HEK293T (cell line): ENCODE measurements at places on chromosomes 7 and 10.

DNA sequence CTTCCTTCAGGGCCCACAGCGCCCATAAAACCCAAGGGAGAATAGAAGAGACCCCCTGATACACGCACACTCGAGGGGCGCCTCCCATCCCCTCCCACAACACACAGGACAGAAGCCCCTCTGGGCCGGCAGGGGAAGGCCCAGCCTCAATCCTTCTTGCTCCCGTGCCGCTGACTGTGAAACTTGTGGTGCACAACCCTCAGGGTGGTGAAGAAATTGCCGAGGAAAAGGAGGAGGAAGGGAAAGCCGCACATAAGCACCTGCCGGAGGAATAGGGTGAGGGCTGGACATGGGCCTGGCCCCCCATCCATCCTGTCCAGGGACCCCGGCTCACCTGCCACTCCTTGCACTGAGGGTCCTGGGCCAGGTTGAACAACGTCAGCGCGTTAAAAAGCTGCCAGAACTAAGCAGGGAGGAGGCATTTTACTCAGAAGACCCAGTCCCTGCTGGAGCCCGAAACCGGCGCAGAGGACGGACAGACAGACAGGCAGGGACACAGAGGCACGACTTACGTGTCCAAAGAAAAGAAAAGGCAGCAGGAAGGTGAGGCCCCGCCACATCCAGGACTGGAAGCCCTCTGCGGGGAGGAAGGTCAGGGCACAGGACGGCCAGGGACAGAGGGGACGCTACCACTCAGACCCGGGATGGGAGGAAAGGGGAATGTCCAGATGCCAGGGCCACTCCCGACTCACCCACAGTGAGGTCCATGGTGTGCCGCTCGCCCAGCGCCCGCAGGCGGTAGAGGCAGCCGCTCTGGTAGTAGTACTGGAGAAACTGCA lies 7.2 kb downstream of the TMEM120A start:
- DNase-seq: no peak

GRCh38 chr10:70584909-70585544 lies 17.5 kb downstream of the PRF1 start:
- peak; percentile 60 for DNase-seq

- DNase-seq: no peak
Observed at GRCh38 chr10:119221666-119222065, 14.3 kb downstream of the GRK5 start.

DNA sequence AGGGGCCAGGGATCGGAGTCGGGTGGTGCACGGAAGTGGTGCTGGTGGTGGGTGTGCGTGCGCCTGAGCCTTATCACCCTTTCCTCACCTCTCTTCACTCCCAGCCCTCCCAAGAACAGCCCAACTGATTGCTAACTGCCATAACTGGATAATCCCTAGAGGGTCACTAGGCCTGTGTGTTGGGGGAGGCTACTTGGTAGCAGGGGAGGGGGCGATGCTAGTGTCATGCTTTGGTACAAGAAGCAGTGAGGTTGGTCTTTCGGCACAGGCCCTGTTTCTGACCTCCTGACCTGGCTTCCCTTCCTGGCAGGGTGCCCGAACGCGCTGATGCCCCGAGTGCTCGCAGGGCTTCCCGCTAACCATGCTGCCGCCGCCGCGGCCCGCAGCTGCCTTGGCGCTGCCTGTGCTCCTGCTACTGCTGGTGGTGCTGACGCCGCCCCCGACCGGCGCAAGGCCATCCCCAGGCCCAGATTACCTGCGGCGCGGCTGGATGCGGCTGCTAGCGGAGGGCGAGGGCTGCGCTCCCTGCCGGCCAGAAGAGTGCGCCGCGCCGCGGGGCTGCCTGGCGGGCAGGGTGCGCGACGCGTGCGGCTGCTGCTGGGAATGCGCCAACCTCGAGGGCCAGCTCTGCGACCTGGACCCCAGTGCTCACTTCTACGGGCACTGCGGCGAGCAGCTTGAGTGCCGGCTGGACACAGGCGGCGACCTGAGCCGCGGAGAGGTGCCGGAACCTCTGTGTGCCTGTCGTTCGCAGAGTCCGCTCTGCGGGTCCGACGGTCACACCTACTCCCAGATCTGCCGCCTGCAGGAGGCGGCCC lies 652 bp downstream of the KAZALD1 start:
- DNase-seq: peak; percentile 72

- no peak for DNase-seq
Observed at GRCh38 chr7:6294839-6295238, 22.4 kb upstream of the CYTH3 start.

DNA sequence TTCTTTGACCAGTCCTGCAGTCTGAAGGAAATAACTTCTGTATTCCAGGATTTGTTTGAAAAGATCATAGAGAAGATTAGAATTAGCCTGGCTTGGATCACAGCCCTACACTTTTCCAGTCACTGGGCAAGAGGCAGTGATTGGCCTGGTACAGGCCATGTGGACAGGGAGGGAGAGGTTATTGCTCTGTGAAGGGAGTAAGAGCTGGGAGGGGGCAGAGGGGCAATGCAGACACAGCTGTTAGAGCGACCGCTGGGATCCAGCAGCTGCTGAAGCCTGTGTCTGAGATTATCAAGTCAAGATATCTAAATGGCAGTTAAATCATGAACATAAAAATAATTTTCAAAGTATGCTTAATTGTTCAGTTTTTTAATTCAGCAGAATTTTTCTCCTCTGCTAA lies 257.3 kb downstream of the SDK1 start:
- no peak for DNase-seq

DNA sequence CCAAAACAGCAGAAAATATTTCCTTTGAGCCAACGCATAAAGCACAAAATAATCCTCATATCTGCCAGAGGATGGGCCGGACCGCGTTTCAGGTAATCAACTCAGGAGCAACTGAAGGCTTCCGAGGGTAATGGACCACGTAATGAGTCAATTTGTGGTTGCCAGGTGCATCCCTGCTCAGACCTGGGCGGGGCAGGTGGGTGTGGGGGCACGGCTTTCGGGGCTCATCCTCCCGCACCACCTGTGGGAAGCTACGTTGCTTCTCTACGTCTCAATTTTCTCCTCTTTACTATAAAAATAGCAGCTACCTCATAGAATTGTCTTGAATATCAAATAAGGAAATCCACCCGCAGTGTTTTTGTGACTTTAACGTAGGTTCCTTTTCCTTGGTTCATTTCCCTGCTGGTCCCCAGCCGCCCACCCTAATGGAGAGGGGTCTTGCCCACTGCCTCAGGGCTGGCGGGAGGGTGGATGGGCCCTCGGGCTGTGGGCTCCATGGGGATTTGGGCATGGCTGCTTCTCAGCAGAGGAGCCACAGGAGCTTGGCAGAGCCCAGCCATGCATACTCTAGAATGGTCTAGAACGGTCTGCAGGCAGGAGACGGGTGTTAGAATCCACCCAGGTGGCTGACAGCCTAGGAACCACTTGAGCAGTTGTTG lies 324.7 kb downstream of the ADARB2 start:
- DNase-seq: no peak

GRCh38 chr10:91879515-91880170 lies 29.6 kb downstream of the FGFBP3 start:
- DNase-seq: no peak

GRCh38 chr10:110208614-110209453 lies 1.4 kb downstream of the MXI1 start:
- no peak for DNase-seq

- peak; percentile 6 for DNase-seq
Observed at GRCh38 chr10:101162677-101163076, 31.6 kb downstream of the TLX1 start.

DNA sequence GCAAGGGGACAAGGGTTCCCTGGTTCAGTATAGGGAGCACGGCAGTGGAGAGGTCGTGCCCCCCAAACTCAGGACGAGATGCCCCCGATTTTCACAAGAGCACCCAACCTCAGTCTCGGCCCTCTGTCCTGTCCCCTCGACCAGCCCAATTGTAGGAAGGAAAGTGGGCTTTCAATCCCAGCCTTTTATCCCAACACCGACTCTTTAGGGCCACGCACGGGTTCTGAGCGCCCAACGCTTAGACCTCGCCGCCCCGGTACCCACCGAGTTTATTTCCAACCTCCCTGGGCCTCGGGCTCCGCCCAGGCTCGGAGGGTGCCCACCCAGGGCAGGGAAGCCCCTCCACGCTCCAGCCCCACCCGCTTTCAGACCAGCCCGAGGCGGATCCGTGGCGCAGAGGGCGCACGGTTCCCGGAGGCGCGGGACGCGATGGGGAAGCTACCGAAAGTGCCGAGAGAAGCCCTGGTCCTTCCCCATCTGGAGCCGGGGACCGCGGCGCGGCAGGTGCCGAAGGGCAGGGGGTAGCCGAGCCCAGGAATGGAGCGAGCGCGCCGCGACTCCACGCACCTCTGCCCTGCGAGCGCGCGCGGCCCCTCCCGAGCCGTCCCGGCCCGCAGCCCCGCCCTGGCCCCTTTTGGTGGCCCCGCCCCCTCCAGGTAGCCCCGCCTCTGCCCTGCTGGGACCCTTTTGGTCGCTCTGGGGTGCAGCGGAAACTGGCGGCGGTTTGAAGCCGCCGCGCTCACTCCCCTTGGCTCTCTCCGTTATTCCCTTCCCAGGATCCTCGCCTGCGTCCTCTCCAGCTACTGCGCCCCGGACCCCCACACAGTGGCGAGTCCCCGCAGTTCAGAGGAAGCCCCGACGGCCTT lies 20.4 kb downstream of the GRID2IP start:
- DNase-seq: peak; percentile 82

DNA sequence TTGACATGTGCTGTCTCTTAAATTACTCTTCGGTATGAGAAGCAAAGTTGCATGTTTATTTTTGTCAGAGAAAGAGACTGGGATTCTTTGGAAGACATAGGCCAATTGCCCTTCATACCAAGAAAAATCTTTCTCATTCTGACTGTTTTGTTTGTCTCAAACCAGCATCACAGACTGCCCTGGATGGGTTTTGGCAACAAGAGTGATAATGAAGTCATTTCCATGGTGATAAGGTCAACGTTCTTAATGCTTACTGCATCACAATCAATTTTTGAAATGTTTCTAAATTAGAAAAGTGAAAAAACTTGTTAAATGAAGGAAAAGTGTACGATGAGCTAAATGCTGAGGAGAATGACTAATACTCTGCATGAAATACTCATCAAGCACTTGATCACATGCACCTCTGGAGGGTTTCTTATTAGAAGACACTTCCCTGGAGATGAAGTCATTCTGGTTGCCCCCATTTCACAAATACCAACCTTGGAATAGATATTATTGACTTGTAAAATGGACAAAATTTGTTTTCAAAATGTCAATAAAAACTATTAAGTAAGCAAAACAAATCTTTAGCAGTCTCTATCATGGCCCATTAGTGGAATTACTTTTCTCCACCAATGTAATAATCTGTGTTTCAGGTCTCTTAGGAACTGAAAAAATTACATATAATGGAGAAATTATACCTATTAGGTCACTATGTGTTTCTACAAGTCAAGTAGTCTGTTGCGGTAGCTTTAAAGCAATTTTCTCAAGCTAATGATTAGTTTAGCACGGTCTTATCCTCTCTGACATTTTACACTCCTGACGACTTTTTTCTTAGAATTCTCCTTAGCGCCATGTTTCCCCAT lies 19.9 kb upstream of the SEC61G start:
- DNase-seq: no peak

DNA sequence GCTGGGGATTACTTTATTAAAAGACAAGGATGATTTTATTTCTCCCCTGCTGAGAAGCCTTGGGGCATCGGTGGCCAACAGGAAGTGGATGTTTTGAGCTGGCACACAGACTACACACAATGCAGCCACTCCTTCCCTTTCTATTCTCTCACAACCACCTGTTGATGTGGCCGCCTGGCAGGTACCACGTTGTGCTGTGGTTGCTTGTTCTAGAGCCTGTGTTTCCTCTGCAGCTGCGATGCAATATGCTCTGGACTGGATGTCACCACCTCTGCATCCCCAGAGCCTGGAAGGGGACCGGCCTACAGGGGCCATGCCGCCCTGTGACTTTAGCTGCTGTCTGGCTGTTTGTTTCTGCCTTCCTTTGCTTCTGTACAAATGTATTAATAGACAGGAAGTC lies 195.7 kb upstream of the CELF2 start:
- DNase-seq: no peak

- peak; percentile 89 for DNase-seq
Observed at GRCh38 chr10:100482181-100482833, 19.5 kb downstream of the WNT8B start.

GRCh38 chr7:11784769-11785536 lies 47.0 kb downstream of the THSD7A start:
- DNase-seq: no peak

- DNase-seq: no peak
Observed at GRCh38 chr10:23204773-23205172, 12.7 kb downstream of the PTF1A start.

GRCh38 chr7:69889338-69889975 lies 291.2 kb downstream of the AUTS2 start:
- no peak for DNase-seq

- no peak for DNase-seq
Observed at GRCh38 chr7:46549347-46549746, 628.3 kb upstream of the IGFBP3 start.

- DNase-seq: peak; percentile 19
Observed at GRCh38 chr7:137717811-137718271, 128.9 kb downstream of the DGKI start.

- no peak for DNase-seq
Observed at GRCh38 chr7:137691566-137691965, 155.2 kb downstream of the DGKI start.

- no peak for DNase-seq
Observed at GRCh38 chr10:50585921-50586739, 37.6 kb downstream of the SGMS1 start.

- no peak for DNase-seq
Observed at GRCh38 chr10:58457761-58458616, 54.7 kb upstream of the BICC1 start.

- no peak for DNase-seq
Observed at GRCh38 chr7:134829380-134829986, 50.0 kb downstream of the CALD1 start.

DNA sequence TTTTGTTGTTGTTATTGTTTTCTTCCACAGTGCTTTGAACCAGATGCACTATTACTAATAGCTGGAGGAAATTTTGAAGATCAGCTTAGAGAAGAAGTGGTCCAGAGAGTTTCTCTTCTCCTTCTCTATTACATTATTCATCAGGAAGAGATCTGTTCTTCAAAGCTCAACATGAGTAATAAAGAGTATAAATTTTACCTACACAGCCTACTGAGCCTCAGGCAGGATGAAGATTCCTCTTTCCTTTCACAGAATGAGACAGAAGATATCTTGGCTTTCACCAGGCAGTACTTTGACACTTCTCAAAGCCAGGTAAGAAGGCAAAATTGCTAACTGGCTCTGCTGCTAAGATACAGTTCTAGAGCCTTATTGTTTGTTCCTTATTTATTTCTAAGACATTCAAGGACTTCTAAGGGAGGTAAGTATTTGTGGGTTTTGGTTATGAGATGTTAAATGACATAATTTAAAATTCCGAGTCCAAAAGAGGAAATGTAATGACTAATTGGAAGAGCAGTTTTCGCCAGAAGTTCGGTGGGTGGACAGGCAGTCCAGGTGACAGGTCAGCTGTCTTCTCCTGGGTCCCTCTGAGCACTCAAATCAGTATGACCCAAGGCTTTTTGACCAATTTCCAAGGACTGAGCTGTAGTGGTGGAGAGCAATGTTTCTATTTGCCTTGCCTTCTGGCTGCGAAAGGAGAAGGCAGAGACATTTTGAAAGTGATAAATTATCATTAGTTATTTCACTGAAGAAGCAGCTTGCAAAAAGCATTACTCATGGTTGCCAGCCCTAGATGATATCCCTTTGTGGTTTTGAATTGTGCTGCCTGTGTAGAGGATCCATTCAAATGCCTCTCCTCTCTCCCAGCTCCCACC lies 10.1 kb downstream of the SLC39A12 start:
- DNase-seq: no peak
